Karpas-422 (cell line): ENCODE measurements at places on chromosomes 3 and 15. TPM values are rescaled to one million over a fixed set of nuclear protein-coding genes. Genes with fewer than 3 reads are reported as not detected.

CNOT10 gene
- total RNA-seq: 43.1 and 62.7 TPM in 2 replicates

THRB gene
- total RNA-seq: not detected in 2 replicates

EPHA6 gene
- not detected in 2 replicates for total RNA-seq

DNA sequence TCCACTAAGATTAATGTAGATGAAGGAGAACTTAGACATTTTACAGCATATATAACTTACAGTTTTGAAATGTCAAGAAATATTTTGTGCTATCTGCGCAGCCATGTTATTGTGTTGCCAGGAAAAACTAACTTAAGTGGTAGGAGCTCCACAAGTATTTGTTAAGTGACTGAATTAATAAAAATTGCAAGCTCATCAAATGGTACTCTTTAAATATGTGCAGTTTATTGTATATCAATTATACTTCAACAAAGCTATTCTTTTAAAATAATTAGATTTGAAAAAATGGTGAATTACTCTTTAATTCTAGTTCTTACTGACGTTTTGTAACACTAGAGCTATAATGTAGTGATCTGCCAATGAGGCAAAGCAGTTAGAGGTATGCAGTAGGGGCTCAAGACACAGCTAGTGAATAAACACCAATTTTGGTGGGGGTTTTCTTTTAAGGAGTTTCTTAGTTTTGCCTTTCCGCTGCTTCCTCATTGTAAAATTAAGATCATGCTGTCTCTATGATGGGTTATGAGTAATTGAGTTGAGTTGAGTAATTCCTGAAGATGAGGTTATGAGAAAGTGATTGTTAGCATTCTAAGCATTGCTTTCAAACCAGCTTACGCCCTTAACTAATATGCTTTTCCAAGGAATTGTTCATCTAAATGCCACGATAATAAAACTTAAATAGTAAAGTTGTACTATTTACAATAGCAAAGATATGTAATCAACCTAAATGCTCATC is 10.9 kb upstream of the LXN start:
- no peak for DNase-seq
- H3K27me3 ChIP-seq: no peaks in the 10 kb centered on the region
- H3K4me3 ChIP-seq: no peak overlapping the region
- no peaks in the 10 kb centered on the region for H3K4me1 ChIP-seq
- no peak overlapping the region for H3K27ac ChIP-seq

- DNase-seq: no peak
- no peak overlapping the region for H3K4me3 ChIP-seq
- no peak overlapping the region for H3K27ac ChIP-seq
- H3K4me1 ChIP-seq: no peaks in the 10 kb centered on the region
- H3K36me3 ChIP-seq: no peaks in the 10 kb centered on the region
Measured at GRCh38 chr3:169085827-169086226, 577.7 kb downstream of the MECOM start.

DNA sequence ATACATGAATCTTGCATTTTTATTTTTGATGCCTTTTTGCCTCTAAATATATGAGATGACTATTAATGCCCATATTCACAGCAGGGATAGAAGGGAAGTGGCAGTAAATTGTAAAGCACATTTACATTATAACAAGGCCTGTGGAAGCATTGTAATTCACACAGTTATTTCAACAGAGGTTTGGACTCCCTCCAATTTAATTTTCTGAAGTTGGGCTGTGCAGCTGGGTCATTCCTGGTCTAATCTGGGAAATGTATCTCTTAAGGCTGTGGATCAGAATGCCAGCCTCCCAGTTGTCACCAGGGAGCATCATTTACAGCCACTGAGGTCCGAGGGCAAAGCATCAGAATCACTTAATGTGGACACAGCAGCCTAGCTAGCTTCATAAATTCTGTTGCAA is 434.5 kb downstream of the MFSD1 start:
- no peak overlapping the region for H3K4me3 ChIP-seq
- H3K36me3 ChIP-seq: no peaks in the 10 kb centered on the region
- H3K4me1 ChIP-seq: no peaks in the 10 kb centered on the region
- H3K27me3 ChIP-seq: no peaks in the 10 kb centered on the region
- no peak overlapping the region for H3K27ac ChIP-seq

CD200R1 gene
- total RNA-seq: not detected in 2 replicates

- no peak overlapping the region for H3K27ac ChIP-seq
- H3K4me3 ChIP-seq: no peak overlapping the region
- H3K27me3 ChIP-seq: no peaks in the 10 kb centered on the region
- H3K4me1 ChIP-seq: no peaks in the 10 kb centered on the region
- DNase-seq: no peak
- H3K36me3 ChIP-seq: no peaks in the 10 kb centered on the region
Measured at GRCh38 chr3:4079339-4080195, 223.6 kb upstream of the SETMAR start.

DNA sequence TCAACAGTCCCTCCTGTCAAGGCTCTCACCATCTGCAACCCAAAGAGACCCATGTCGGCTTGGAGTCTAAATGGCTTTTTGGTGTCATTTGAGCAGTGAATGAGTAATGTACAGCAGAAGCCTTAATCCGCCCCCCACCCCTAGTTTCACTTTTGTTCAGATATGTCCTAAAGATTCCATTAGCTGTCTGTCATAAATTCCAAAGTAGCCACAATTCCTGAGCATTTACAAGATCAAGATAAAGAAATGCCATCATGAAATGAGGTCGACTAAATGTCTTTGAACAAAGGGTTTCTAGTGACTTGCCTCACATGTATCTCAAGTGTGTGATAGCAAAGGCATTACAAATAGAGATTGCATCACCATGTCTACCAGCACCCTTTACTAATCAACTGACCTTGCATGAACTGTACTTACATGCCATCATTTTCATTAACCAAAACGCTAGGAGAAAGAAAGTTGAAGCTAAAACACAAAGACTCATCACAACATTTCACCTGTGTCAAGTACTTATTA is 123.8 kb upstream of the PHLDB2 start:
- H3K36me3 ChIP-seq: no peaks in the 10 kb centered on the region
- peak overlapping the region; percentile 92 for H3K27ac ChIP-seq
- DNase-seq: no peak
- peaks cover 90% of the 10 kb centered on the region for H3K4me1 ChIP-seq
- H3K4me3 ChIP-seq: no peak overlapping the region

C3orf20 gene
- not detected in 2 replicates for total RNA-seq

MEGF11 gene
- not detected in 2 replicates for total RNA-seq

DNA sequence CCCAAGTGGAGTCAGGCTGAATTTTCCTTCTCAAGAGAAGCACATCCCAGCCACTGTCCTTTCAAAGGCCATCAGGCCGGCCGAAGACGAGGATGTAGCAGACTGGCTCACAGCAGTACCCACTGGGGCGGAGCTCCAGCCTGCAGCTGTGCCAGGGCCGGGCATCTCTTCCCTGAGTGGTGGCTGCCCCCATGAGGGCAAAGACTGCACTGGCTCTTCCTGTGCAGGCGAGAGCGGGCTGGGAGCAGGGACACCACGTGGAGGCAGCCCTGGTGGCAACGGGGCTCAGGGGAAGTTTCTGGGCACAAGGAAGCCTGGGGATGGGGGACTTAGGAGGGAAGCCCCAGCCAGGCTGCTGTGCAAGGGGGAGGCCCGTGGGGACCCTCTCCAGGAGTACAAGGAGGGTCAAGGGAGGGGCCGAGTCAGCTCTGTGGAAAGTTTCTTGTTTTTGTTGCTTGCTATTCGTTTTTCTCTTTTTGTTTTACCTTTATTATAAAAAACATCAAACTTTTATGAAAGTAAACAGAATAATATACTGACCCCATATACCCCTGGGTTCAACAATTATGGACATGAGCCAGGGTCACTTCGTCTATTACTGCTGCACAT is 66.1 kb downstream of the RPN1 start:
- H3K4me1 ChIP-seq: peaks cover 11% of the 10 kb centered on the region
- no peak overlapping the region for H3K27ac ChIP-seq
- peak; percentile 88 for DNase-seq
- no peaks in the 10 kb centered on the region for H3K36me3 ChIP-seq
- no peaks in the 10 kb centered on the region for H3K27me3 ChIP-seq

YEATS2 gene
- 72.9 and 92.8 TPM in 2 replicates for total RNA-seq

SCG5 gene
- 0.83 and 1.8 TPM in 2 replicates for total RNA-seq

DNA sequence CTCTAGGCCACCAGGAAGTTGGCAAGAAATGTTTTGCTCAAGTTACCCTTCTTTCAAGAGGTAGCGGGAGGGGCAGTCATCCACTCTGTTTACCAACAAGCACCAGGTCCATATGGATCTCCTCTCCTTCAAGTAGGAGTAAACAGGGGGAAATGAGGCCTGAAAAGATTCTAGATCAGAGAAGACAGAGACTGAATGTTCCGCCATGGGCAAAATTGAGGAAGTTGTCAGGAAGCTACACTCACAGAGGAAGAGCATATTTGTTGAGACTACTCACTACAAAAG is 81.6 kb downstream of the KLF15 start:
- DNase-seq: no peak
- H3K27ac ChIP-seq: no peak overlapping the region
- H3K4me3 ChIP-seq: no peak overlapping the region
- H3K4me1 ChIP-seq: no peaks in the 10 kb centered on the region
- no peaks in the 10 kb centered on the region for H3K36me3 ChIP-seq
- H3K27me3 ChIP-seq: no peaks in the 10 kb centered on the region

- no peak overlapping the region for H3K27ac ChIP-seq
- no peaks in the 10 kb centered on the region for H3K4me1 ChIP-seq
- H3K27me3 ChIP-seq: no peaks in the 10 kb centered on the region
- DNase-seq: no peak
- H3K36me3 ChIP-seq: no peaks in the 10 kb centered on the region
Measured at GRCh38 chr3:20837676-20838302, 651.8 kb upstream of the SGO1 start.

DNA sequence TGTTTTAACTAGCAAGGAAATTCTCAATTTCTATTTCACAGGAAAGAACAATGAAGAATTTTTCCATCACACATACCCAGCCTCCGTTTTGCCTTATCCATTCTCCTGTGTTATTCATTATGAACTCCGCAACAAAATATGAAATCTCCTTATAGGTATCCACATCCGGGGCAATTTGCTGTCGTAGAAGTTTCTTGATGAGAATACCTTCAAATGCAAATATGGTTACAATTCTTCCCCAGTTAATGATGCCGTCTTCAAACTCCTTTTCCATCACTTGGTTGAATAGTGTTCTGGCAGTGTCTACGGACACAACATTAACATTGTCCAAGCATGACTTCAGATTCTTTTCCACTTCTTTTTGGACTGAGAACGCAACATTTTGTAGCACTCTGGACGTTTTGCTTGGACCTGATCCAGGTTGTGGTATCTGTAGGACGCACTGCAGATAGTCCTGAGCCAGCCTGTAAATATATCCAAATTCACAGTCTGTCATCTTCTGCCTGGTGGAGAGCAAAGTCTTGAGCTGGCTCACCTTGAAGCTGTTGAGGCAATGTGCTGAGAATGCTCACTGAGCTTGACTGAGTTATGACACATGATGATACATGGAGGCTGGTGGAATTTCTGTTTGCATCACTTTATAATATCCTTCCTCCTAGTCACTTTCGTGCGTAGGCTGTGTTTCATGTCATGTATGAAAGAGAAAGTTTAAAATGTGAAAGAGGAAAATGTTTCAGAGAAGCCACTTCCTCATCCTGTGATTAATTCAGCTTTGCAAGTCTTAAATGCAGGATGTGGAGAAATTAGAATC is at the start of gene BCL2A1:
TSS of gene BCL2A1 (minus strand) at position 573 of the 811 bp plus-strand sequence. CDS start at position 496, 77 bp downstream.
- no peak within 1 kb of the TSS for H3K27ac ChIP-seq
- no peaks in the 10 kb centered on the region; the same call in 1 of the 2 replicates for H3K27me3 ChIP-seq
- peak; percentile 47 for DNase-seq

DNA sequence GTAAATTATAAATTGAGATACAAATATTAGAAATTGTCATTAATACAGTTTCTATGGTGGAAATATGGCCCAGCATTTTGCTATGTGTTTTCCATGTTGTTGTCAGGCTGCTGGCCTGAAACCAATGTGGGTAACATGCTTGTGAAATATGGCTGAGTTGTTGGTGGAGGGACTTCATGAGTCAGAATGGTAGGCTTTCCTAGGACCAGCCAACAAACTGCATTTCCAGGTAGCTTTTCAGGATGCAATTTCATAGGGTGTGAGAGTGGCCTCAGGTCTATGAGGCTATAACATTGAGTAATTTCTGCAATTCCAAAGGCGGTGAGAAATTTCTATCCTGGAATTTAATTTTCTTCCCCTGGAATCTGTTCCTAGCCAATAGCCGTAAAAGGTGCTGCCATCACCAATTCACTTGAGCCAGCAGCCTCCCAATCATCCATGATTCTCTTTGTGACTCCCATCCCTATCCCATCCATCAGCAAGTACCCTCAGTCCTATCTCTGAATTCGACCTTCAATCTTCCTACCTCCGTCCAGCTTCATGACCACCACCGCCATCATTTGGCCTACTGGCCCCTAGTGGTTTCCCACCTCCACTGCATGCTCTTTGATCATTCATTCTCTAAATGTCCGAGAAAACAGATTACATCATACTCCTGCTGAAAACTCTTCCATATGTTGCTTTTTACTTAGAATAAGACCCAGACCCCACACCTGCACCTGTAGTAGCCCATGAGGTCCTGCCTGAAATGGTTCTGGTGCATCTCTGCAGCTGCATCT is 276.6 kb upstream of the CFAP20DC start:
- no peaks in the 10 kb centered on the region for H3K4me1 ChIP-seq
- no peak overlapping the region for H3K4me3 ChIP-seq
- no peak overlapping the region for H3K27ac ChIP-seq

DNA sequence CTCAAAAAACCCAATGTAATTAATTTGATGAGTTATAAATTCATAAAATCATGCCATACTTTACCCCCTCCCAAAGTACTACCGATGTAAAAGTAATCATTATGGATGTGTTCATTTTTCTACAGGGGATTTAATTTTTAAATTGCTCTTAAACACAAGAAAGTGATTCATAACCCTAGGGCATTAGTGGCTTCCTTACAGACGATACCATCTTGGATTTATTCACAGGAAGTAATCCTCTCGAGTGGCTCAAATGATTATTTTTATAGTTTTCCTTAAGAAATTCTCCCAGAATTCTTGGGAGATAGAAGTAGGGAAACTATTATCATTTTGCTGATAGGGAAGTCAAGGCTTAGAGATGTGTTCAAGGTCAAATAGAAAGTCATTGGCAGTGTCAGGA is 80.9 kb downstream of the PEX5L start:
- H3K36me3 ChIP-seq: no peaks in the 10 kb centered on the region
- H3K4me1 ChIP-seq: peaks cover 82% of the 10 kb centered on the region
- H3K27ac ChIP-seq: peak overlapping the region; percentile 99
- peak overlapping the region; percentile 60 for H3K4me3 ChIP-seq

GRCh38 chr3:131972091-131972490 is 62.7 kb downstream of the CPNE4 start:
- no peaks in the 10 kb centered on the region for H3K4me1 ChIP-seq
- no peaks in the 10 kb centered on the region for H3K36me3 ChIP-seq
- DNase-seq: peak; percentile 14
- no peaks in the 10 kb centered on the region for H3K27me3 ChIP-seq

GRCh38 chr3:197292083-197292646 is 6.2 kb downstream of the DLG1 start:
- no peaks in the 10 kb centered on the region for H3K27me3 ChIP-seq
- no peak for DNase-seq
- H3K4me3 ChIP-seq: no peak overlapping the region
- H3K27ac ChIP-seq: no peak overlapping the region

RARB gene
- total RNA-seq: not detected in 2 replicates
